Activated CD4-positive, CD25-positive, alpha-beta regulatory T cell treated with anti-CD3 and anti-CD28 coated beads, Interleukin-2, amount 50 U/mL, for 16 hours (primary cell): ENCODE measurements at places on chromosomes 7 and 10.

DNA sequence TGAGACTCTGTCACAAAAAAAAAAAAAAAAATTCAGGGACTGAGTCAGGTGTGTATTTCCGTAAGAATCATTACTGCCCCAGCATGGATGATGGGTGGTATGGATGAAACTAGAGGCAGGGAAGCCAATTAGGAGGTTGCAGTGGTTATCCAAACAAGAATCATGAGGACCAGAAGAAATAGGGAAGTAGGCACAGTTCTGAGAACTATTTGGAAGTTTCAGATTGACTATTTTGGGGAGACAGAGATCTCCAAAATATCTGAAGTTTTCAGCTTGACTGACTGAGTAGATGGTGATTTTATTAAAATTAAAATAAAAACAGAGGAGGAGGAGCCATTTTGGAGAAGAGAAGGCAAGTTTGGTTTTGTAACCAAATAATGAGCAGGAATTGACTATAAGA is 119.4 kb upstream of the NRBF2 start:
- no peak for DNase-seq

- DNase-seq, result no peak
Measured at GRCh38 chr10:21042536-21042935, 145.4 kb upstream of the NEBL start.

GRCh38 chr7:84720456-84721097 is 466.3 kb downstream of the SEMA3D start:
- DNase-seq, result no peak

DNA sequence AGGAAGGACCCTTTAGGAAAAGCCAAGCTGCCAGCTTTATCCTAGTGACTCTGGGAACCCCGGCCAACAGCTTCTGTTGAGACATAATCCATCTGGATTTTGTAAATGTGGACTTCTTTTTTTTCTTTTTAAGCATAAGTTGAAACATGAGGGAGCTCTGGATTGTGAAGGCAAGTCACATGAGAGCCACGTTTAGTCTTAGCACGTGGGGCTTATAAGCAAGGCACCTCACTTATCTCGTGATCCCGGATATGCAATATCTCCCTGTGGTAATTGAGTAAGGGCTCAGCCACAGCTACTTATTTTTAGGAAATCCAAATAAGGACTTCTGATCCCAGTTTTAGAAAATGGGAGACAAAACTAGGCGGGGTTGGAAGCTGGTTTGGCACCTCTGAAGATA is 111.2 kb upstream of the PTN start:
- no peak for DNase-seq

DNA sequence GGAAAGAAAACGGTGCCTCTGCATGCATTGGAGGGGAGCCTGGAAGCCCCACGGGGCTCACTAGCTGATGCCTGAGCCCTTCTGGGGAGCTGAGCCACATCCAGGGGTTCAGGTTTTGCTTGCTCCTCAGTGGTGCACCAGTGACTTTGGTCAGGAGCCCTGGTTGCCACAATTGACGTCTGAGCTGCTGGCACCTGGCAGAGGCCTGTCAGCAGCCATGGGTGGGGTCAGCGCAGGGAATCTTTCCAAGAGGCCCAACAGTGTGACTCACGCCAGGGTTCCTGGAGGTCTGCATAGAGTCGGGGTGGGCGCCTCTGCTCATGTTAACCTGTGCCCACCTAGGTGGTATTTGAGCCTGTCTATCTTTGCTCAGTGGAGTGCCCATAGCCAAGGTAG is 138.7 kb downstream of the NEURL1 start:
- DNase-seq, result no peak

DNA sequence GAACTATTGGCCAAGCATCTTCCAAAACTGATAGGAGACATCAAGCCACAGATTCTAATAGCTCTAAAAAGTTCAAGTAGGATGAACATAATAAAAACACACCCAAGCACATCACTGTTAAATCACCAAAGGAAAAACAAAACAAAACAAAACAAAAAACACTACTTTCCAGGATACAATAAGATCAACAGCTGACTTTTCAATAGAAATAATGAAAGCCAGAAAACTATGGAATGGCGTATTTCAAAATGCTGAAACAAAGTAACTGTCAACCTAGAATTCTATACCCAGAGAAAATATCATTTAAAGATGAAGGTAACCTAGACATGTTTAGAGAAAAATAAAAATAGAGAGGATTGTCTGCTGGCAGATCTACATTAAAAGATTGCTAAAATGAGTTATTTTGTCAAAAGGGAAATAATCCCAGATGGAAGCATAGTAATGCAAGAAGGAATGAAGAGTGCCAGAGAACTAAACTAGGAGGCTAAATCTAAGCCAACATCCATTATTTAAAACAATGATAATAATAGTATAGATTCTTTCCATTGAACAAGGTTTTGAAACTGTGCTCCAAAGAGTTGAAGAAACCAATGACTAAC is 13.9 kb downstream of the TUBAL3 start:
- DNase-seq, result no peak

DNA sequence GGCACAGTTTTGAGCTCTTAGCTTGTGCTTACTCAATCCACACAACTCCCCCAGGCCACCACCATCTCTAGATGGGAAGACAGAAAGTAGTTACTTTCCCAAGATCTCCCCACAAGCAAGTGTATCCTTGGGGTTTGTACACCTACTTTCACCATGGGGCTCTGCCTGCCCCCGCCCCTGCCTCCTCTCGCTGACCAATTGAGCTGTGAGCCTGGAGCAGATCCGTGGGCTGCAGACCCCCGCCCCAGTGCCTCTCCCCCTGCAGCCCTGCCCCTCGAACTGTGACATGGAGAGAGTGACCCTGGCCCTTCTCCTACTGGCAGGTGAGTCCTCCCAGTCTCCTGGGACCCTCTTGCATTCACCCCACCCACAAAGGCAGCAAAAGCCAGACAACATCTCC is 2.0 kb downstream of the FXYD4 start:
- no peak for DNase-seq

- no peak for DNase-seq
Measured at GRCh38 chr10:119503821-119504220, 38.7 kb downstream of the RGS10 start.
